Type B pancreatic cell (in vitro differentiated cells): ENCODE measurements at places on chromosomes 2 and 18.
A peak's percentile ranks its signal among the peaks of the same experiment; 100 is the strongest.

GRCh38 chr18:48475635-48476549 lies 62.9 kb upstream of the CTIF start:
- peaks cover 3% of the 10 kb centered on the region for H3K27me3 ChIP-seq
- H3K36me3 ChIP-seq, result no peaks in the 10 kb centered on the region
- DNase-seq, result no peak
- no peak overlapping the region for H3K27ac ChIP-seq
- no peak overlapping the region for H3K4me3 ChIP-seq

- H3K4me1 ChIP-seq, result no peaks in the 10 kb centered on the region
- H3K36me3 ChIP-seq, result no peaks in the 10 kb centered on the region
- no peak overlapping the region for H3K4me3 ChIP-seq
These were observed 87.0 kb downstream of the MTX2 start for GRCh38 chr2:176356251-176356650.

- H3K36me3 ChIP-seq, result no peaks in the 10 kb centered on the region
- H3K27ac ChIP-seq, result no peak overlapping the region
- peaks cover 15% of the 10 kb centered on the region for H3K4me1 ChIP-seq
- DNase-seq, result no peak
These were observed 62.2 kb downstream of the ALPK2 start for GRCh38 chr18:58566556-58567292.

GRCh38 chr2:175824243-175824642 lies 177.8 kb downstream of the LNPK start:
- H3K27ac ChIP-seq, result no peak overlapping the region
- H3K4me1 ChIP-seq, result no peaks in the 10 kb centered on the region
- DNase-seq, result no peak
- H3K4me3 ChIP-seq, result no peak overlapping the region
- H3K27me3 ChIP-seq, result peaks cover 13% of the 10 kb centered on the region
- H3K36me3 ChIP-seq, result no peaks in the 10 kb centered on the region

DNA sequence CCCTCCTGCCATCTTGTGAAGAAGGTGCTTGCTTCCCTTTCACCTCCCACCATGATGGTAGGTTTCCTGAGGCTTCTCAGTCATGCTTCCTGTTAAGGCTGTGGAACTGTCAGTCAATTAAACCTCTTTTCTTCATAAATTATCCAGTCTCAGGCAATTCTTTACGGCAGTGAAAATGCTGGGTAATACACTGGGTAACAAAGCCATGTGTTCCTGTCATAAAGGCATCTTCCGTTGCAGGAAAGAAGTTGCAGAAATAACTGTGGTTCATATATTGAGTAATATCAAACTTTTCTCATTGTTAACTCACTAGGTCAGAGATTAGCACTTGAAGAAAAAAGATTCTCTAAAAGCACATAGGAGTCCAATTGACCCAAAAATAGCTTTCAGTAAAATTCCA lies 163.9 kb upstream of the HNMT start:
- no peak overlapping the region for H3K27ac ChIP-seq
- H3K36me3 ChIP-seq, result no peaks in the 10 kb centered on the region
- no peak for DNase-seq
- no peaks in the 10 kb centered on the region for H3K27me3 ChIP-seq
- no peak overlapping the region for H3K4me3 ChIP-seq

DNA sequence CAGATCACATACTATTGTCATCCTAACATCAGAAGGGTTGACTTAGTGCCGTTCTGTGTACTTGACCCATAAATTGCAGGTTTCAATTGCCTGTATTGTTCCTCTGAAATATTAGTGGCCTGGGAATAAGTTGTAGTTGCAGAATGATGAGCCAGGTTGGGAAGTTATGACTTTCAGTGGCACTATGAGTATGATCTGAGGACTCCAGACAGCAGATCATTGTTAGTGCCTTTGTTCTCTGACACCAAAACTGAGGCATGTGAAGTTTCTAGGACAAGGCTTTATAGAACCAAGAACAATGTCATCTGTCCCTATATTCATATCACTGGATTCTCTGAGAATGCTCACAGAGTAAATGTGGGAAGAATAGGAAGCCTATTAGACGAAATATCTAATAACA lies 403.7 kb downstream of the STK39 start:
- H3K27ac ChIP-seq, result no peak overlapping the region
- no peaks in the 10 kb centered on the region for H3K36me3 ChIP-seq
- H3K4me3 ChIP-seq, result no peak overlapping the region
- DNase-seq, result no peak
- no peaks in the 10 kb centered on the region for H3K27me3 ChIP-seq

- H3K4me1 ChIP-seq, result peaks cover 14% of the 10 kb centered on the region
- no peak for DNase-seq
- H3K27me3 ChIP-seq, result no peaks in the 10 kb centered on the region
These were observed 90.5 kb upstream of the UPP2 start for GRCh38 chr2:158011055-158011771.

- H3K4me3 ChIP-seq, result no peak overlapping the region
- H3K36me3 ChIP-seq, result peaks cover 21% of the 10 kb centered on the region
- H3K4me1 ChIP-seq, result peaks cover 9% of the 10 kb centered on the region
- no peak for DNase-seq
These were observed 44.7 kb downstream of the ANTXR1 start for GRCh38 chr2:69057660-69058059.

DNA sequence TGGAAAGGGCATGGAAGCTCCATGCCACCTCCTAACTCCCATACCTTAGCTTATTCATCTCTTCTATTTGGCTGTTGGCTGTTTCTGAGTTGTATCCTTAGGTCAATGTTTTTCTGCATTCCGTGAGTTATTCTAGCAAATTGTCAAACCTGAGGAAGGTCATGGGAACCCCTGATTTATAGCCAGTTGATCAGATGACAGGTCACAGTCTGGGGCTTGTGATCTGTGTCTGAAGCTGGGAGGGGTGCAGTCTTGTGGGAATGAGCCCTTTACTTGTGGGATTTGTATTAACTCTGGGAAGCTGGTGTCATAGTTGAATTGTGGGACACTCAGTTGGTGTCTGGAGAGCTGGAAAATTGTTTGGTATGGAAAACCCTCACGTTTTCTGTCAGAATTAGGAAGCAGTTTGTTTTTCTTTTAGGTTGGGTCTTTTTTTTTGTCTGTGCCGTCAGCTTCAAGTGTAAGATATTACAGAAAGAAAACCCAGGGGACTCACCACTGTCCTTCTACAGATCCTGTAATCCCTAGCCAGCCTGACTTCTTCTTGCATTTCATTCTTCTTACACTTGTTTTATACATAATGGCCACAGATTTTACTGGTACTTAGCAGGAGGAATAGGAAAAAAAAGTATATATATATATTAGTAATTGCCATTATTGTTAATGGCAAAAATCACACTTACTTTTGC lies 137.9 kb downstream of the LRRTM1 start:
- H3K4me3 ChIP-seq, result no peak overlapping the region
- DNase-seq, result no peak
- peaks cover 5% of the 10 kb centered on the region for H3K4me1 ChIP-seq
- no peaks in the 10 kb centered on the region for H3K27me3 ChIP-seq

- H3K4me1 ChIP-seq, result peaks cover 5% of the 10 kb centered on the region
- no peak overlapping the region for H3K27ac ChIP-seq
- no peak overlapping the region for H3K4me3 ChIP-seq
- peaks cover 24% of the 10 kb centered on the region for H3K27me3 ChIP-seq
- DNase-seq, result no peak
These were observed 9.9 kb upstream of the ODC1 start for GRCh38 chr2:10457846-10458598.

GRCh38 chr2:237964578-237965404 lies 2.0 kb upstream of the UBE2F start:
- H3K27me3 ChIP-seq, result no peaks in the 10 kb centered on the region
- no peaks in the 10 kb centered on the region for H3K36me3 ChIP-seq
- DNase-seq, result no peak
- H3K4me3 ChIP-seq, result peak overlapping the region; percentile 55
- peak overlapping the region; percentile 48 for H3K27ac ChIP-seq

DNA sequence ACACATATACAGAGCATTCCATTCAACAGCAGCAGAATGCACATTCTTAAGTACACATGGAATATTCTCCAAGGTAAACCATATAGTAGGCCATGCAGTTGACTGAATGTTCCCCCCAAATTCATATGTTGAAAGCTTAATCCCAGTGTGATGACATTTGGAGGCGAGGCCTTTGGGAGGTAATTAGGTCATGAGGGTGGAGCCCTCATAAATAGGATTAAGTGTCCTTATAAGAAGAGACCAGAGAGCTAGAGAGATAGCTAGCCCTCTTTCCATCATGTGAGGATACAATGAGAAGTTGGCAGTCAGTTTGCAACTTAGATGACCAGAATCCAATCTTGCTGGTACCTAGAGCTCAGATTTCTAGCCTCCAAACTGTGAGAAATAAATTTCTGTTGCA lies 27.6 kb downstream of the TMEM185B start:
- no peak for DNase-seq
- H3K27ac ChIP-seq, result no peak overlapping the region

DNA sequence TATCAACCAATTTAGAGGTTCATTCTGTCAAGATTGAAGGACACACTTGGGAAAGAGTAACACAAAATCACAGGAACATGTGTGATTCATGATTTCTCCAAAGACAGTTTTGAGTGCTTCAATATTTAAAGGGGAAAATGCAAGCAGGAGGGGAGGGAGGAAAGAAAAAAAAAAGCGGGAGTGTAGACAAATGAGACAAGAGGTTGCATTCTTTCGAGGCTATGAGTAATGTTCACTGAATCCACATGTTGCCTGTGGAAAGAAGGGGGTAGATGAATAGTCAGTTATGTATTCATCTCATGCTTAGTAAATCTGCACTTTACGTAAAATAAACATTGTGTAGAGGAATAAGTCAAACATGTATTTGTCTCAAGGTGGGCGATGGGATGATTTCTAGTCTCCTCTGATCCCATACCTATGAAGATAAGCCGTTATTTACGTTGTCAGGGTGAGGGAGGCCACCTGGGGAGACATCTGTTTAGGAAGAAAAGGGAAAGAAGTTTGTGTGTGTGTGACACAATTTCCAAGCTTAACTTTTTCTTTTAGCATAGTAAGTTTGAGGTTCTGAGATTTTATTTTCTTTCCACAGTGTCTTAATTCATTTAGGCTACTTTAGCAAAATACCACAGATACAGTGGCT lies 211.0 kb upstream of the ZC3H15 start:
- DNase-seq, result no peak
- H3K27ac ChIP-seq, result peak overlapping the region; percentile 60
- H3K36me3 ChIP-seq, result no peaks in the 10 kb centered on the region
- H3K4me1 ChIP-seq, result peaks cover 6% of the 10 kb centered on the region
- peak overlapping the region; percentile 29 for H3K4me3 ChIP-seq

DNA sequence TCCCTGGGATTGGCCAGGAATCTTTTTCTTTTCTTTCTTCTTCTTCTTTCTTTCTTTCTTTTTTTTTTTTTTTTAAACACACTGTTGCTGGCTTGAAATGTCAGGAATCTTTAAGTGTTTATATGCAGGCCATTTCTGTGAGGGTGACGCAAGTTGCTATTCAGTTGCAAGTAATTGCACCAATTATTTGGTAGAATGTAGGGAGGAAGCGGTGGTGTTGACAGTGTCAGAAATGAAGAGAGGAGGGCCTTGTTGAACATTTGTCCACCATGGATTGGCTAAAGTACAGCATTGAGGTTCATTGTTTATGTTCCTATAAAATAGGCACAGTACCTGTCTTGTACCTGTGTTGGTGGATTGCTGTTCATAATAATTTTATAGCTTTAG lies 6.5 kb downstream of the RPIA start:
- H3K27me3 ChIP-seq, result no peaks in the 10 kb centered on the region
- DNase-seq, result no peak
